K562 (cell line): ENCODE measurements at places on chromosomes 4 and X. TPM values are rescaled to one million over a fixed set of nuclear protein-coding genes. Genes with fewer than 3 reads are reported as not detected.

DNA sequence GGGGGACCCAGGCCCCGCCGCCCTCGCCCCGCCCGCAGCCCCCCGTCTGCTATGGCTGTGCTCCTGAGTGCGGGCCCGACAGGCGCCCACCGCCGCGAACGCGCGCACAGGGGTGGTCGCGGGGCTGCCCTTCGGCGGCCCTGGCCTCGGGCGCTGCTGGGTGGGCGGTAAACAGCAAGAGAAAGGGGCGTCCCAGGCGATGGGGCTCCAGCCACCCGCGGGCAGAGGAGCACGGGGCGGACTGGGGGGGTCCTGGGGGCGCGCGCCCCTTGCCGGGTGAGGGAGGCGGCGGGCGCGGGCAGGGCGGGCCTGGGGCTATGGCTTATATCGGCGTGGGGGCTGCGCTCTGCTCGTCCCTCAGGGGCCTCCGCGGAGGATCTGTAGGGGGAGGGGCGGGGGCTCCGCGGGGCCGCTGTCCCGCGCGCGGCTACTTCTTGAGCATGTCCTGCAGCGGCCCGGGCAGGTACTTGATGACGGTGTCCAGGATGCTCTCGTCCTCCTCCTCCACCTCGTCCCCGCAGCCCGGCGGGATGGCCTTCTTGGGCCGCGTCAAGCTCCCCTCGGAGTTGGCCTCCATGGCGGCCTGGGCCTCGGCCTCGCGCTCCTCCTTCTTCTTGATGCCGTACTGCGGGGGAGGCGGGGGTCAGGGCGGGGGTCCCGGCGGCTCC, 39.7 kb downstream of the CPLX1 start:
- no peak for DNase-seq

GRCh38 chr4:173752610-173753230, 222.7 kb upstream of the HAND2 start:
- peak; percentile 58 for DNase-seq

- no peak for DNase-seq
Measured at GRCh38 chr4:182246401-182247205, 3.4 kb downstream of the TENM3 start.

DNA sequence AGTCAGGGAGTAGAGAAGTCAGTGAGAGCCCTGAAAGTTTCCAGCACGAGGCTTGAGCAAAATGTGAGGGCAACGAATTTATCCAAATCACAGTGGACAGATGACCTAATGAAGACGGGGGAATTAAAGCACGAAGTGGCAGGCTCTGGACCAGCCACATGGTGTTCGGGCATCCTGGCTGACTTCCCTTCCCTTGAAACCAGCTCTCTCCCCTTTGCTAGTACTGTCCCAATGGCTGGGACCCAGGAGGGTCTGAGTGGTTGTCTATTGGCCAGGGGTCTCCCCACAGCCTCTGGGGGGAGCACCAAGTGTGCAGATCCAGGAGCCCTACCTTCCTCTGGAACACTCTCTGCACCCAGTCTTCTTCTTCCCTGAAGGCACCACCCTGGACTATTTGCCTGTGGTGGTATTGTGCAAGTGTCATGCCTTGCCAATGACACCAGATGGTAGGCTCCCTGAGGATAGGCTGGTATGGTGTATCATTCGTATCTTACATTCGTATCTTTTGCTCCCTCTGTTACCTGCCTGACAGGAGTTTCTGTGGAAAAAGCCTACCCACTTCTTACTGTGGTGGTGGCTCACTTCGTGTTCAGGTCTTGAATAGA, 2.1 kb downstream of the APLN start:
- DNase-seq = no peak

- no peak for DNase-seq
Measured at GRCh38 chrX:22056235-22056634, 24.1 kb downstream of the PHEX start.

DNA sequence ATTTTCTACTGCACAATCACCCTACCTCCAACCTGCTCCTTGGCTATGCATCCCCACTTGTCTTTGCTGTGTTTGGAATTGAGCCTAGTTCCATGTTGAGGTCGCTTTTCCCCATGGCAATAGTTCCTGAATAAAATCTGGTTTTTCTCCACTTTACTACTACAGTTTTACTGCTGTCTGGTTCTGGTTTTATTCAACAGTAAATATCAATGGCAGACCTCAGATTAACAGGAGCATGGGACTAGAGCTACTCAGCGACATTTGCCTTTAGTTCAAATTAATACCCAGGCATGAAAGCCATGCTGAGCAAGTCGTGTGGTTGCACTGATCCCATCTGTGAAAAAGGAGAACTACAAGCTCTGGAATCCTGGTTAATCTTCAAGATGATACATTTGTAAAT, 460.3 kb downstream of the GRXCR1 start:
- DNase-seq = no peak

- no peak for DNase-seq
Measured at GRCh38 chrX:49991758-49992157, 69.4 kb downstream of the CLCN5 start.

- no peak for DNase-seq
Measured at GRCh38 chr4:168659741-168660465, 163.1 kb downstream of the PALLD start.

- DNase-seq = no peak
Measured at GRCh38 chr4:83832110-83832825, 296.4 kb downstream of the GPAT3 start.

DNA sequence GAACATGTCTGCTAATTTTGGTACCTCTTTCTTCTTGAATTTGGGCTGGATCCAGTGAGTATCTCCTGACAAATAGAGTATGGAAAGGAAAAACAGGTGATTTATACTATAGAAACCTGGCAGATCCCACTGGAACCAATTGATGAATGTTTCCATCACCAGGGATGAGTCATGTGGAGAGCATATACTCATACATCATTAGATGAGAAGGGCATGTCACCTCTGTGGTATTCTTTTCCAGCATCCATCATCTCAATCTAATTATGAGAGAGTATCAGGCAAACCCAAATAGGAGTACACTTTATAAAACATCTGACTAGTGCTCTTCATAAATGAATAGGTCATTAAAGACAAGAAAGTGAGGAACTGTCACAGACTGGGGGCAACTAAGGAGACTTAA, 90.7 kb downstream of the CLDN22 start:
- no peak for DNase-seq

DNA sequence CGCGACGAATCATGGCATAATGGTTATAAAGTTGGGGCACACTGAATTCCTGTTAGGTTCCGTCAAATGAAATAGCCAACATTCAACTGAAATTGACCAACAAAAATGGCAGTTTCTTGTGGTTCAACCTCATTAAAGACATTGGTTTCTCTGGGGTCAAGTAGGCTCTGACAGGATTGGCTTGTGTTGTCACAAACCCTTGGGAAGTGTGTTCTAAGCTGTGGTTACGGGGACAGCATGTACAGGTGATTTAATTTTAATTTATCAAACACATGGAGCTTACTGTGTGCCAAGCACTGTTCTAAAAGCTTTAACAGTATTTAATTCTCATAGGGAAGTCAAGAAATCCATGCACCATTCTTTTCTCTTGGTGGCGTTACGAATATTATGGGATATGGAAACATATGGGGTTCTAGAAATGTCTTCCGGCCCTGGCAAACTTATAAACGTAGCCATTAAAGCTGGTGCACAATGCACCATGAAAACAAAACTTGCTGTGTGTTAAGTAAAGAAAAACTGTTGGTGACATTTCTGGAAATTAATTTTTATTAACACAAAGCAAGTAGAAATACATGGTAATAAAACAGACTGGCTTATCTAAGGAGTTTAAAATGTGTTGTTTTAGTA, 891 bp downstream of the XK start:
- peak; percentile 18 for DNase-seq

DNA sequence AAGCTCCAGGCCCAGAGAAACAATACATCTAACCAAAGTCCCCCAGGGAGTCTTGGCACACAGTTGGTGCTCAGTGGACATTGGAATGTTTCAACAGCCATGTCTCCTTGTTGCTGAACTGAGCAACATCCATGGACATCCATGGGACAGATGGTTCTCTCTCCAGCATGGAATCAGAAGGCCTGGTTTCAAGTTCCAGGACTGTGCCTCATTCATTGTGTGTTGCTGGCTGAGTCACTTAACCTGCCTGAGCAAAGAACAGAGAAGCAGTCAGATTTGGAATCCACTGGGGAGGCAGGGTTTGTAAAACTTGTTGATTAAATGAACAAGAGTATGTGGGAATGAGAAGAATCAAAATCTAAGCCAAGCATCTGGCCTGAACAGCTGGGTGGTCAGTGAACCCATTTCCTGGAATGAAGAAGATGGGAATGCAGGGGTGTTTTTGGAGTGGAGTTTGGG, 147.9 kb downstream of the CHIC2 start:
- no peak for DNase-seq

GRCh38 chr4:108024878-108025165, 35.1 kb downstream of the HADH start:
- no peak for DNase-seq

- DNase-seq = no peak
Measured at GRCh38 chr4:17597517-17597916, 16.9 kb upstream of the MED28 start.

DNA sequence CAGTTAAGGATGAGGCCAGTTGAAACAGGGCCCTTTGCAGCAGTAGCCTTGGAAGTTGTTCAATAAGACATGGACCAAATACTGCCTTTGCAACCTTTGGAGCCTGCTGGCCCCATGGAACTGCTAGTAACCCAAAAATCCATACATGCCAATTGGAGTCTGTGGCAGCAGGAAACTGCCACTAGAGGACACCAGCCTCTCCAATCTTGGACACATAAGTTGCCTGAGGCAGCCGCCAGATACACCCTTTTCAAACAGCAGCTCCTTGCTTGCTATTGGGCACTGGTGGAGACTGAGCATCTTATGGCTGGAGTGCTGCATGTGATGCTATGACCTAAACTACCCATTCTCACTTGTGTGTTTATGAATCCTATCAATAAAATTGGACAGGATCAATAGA, 14.8 kb upstream of the LAP3 start:
- no peak for DNase-seq

DNA sequence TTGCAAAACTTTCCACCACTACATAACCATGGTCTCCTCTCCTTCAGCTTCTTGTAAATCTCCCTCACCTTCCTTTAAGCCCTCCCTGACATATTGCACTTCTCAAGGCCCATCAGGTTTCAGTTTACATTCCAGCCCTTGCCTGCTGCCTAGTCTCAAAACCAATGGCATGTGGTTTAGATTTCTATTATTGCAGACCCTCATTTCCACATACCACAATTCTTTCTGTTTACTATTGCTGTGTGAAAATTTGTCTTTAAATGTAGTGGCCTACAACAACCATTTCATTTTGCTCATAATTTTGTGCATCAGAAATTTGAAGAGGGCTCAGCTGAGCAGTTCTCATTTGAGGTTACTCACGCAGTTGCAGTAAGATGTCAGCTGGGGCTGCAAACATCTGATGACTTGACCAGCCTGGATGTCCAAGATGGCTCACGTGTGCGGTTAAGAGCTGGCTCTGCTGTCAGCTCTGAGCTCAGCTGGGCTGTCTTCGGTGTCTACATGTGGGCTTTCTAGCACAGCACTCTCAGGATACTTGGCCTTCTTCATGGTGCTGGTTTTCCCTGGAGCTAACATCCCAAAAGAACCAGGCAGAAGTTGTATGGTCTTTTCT, 29.9 kb upstream of the SOD3 start:
- no peak for DNase-seq

GRCh38 chr4:160877087-160877790, 1286.6 kb downstream of the FSTL5 start:
- DNase-seq = no peak

DNA sequence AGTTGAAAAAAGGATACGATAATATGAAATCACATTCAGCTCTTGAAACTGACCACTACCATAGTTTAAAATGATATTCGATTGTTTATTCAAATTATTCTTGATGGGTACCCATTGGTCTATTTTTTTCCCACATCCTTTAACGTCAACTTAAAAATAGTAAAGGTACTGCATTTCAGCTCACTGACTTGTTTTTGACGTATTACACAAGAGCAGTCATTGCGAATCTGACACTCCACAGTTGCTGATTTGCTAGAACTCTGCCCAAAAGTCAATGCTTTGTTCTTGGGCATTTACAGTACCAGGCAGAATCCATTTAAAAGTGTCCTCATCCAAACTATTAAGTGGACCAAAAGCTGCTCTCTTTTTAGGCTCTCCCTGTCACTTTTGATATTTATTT, 1.2 kb upstream of the PDS5A start:
- DNase-seq = no peak

- no peak for DNase-seq
Measured at GRCh38 chr4:173565281-173565680, 35.3 kb upstream of the HAND2 start.

SAP30 gene
- 28.5 and 32.6 TPM in 2 replicates for total RNA-seq

LUZP4 gene
- total RNA-seq = 0.16 and 0.25 TPM in 2 replicates

FAM241A gene
- total RNA-seq = 5.0 and 5.4 TPM in 2 replicates

TBL1X gene
- total RNA-seq = 44.5 and 49.6 TPM in 2 replicates

FMR1NB gene
- total RNA-seq = 3.5 and 3.8 TPM in 2 replicates

FGF13 gene
- total RNA-seq = 53.2 and 53.7 TPM in 2 replicates
